ENCODE measurements at places on chromosomes 2 and 18. TPM values are rescaled to one million over a fixed set of nuclear protein-coding genes. Genes with fewer than 3 reads are reported as not detected.
A peak's percentile ranks its signal among the peaks of the same experiment; 100 is the strongest.

The ZEB2 gene
- 181 TPM for total RNA-seq

- peak; percentile 6 for DNase-seq
These were observed 1.6 kb upstream of the GPR45 start for GRCh38 chr2:105239924-105240323.

The ARL5A gene
- total RNA-seq = 68.2 TPM

- DNase-seq = no peak
These were observed 493.7 kb upstream of the HS6ST1 start for GRCh38 chr2:128812183-128812940.

GRCh38 chr18:49716035-49716434 is 97.3 kb downstream of the ACAA2 start:
- DNase-seq = no peak

- no peak for DNase-seq
These were observed 1.6 kb downstream of the ST8SIA3 start for GRCh38 chr18:57353940-57354461.

Measured in natural killer cell treated with Interleukin-12 subunit alpha and Interleukin-12 subunit beta and Interleukin-15 and Interleukin-18, amount 100 ng/mL, for 72 hours (primary cell).